Type B pancreatic cell (in vitro differentiated cells): ENCODE measurements at places on chromosomes 3 and 15. TPM values are rescaled to one million over a fixed set of nuclear protein-coding genes. Genes with fewer than 3 reads are reported as not detected.

SEMA3F gene
- total RNA-seq: 41.9 and 48.0 TPM in 2 replicates

GATM gene
- 17.8 and 26.8 TPM in 2 replicates for total RNA-seq

GRCh38 chr15:85597155-85597815, 197.4 kb downstream of the KLHL25 start:
- no peak for DNase-seq

- no peak for DNase-seq
Observed at GRCh38 chr3:12278566-12278965, 10.3 kb upstream of the PPARG start.

- no peak for DNase-seq
Observed at GRCh38 chr15:50186752-50187151, 4.8 kb downstream of the SLC27A2 start.
